ENCODE measurements at places on chromosomes 13 and 19.

DNA sequence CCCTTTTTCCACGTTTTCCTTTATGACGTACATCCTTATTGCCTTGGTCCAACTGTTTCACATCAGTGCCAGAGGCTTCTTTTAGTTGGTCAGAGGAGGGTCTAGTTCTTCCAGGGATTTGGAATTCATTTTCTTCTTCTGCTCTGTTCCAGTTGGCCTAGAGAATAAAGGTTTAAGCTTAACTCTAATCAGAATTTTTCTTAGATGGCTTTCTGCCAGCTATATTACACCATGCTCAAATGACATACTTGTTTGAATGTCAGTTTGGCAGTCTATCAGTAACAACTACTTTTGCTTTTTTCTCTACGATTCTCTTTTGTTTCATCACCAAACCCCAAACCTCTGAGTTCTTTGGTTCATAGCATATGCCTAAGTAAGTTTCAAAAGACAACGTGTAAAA lies 16.8 kb downstream of the SPART start:
- DNase-seq = peak; percentile 76

DNA sequence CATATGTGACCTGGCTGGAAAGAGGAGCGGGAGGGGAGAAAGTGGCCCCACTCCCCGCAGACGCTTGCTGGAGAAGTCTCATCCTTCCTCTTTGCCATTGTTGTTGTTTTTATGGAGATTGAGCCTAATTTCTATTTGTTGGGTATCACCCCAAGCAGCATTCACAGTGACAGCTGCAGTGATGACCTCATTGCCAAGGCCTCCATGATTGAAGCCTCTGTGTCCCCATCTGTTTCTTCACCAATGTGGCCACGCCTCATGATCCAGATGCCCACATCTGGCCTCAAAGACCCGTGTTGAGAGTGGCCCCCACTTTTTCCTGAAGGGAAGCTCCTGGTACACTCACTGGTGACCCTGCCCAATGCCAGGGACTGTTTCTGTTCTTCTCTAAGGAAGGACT lies 154.2 kb downstream of the SLC7A1 start:
- DNase-seq = no peak

DNA sequence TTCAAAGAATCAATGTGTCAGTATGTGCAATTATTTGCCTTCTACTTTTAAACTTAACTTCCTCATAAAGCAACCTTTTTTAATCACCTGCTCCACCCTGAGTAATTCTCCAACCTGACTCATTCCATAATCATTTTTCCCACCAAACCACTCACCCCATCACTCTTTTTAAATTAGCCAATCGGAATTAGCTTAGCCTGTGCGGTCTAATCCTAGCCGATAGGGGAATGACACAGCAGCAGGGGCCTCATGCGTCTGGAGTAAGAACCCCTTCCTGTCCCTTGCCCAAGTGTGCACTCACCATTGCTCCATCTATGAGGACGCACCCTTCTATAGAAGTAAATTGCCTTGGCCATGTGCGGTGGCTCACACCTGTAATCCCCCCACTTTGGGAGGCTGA lies 27.4 kb upstream of the ZNF83 start:
- peak; percentile 36 for DNase-seq

GRCh38 chr19:3656073-3656746 lies 29.6 kb upstream of the CACTIN start:
- DNase-seq = no peak

DNA sequence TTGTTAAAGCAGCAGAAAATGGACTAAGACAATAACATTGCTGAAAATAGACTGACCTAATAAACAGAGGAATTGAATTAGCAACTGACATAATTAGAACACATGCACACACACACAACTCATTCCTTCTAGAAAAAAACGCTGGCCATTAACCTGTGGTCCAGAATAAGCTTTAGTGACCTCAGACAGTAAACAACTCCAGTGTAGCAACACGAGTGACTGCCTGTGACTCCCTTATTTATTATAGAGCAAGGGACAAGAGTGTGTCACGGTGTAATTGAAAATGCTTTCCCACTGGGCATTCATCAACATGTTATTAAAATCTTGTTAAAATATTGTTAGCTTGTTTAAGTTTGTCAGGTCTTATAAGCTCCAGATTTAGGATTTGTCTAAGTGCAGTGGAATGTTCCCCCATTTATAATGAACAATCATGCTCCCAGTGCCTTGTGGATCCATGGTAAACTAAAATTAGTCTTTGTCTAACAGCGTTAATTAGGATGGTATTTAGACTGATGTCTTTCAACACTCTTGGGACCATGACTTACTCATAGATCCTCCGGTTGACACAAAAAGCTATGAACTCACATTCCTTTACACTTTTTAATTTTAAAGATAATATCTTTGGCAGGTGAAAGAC lies 111.7 kb upstream of the IRS2 start:
- DNase-seq = no peak

- no peak for DNase-seq
These were observed 105.7 kb upstream of the KL start for GRCh38 chr13:32910530-32910929.

DNA sequence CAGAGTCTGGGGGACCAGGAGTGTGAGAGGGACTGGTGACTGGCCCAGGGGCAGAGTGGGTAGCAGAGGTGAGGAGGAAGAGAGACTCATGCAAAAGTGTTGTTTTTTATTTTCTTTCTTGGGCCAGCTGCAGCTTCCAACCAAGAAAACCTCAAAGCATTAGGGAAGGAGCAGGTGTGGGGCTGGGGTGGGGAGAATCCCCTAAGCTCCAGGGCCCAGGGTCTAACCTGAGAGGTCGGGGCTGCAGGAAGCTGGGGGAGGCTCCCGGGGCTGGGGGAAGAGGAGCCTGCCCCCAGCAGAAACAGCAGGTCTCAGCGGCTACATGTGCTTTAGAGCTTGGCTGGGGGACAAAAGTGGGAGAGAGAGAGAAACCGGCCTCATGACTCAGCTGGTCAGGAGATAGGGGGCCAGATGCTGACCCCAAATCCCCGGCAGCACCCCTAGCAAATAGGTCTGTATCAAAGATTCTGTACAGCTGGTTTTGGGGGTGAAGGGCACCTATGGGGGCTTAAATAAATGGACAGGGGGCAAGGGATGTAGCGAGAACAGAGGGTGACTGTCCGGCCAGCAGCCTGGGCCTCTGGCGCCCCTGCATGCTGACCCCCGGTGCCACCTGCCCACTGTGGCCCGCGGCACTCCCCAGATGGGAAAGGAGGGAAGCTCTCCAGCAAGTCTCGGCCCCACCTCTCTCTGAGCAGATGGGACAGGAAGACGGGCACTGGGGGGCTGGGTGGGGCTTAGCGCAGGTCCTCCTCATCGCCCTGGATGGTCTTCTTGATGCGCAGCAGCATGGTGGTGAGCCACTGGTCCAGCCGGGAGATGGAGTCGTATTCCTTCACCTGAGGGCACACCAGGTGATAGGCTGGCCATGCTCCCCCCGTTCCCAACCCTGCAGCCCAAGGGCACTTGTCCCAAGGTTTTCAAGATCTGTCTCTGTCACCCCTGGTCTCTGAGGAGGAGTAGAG lies 3.8 kb upstream of the KPTN start:
- no peak for DNase-seq

DNA sequence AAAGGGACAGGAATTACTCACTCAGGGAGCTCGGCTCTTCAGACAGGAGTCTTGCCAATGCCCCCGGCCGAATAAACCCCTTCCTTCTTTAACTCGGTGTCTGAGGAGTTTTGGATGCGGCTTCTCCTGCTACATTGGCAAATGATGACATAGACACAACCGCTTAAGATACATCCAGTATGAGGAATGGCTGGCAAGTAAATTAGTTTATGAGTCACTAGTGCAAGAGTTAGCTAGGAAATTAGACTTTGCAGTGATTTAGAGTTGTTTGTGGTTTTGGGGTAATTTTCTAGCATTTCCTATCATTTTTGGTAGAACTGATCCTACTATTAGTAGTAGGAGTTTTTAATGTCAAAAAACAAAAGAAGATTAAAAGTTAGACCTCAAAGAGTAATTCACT lies 166.2 kb downstream of the SLITRK1 start:
- no peak for DNase-seq

DNA sequence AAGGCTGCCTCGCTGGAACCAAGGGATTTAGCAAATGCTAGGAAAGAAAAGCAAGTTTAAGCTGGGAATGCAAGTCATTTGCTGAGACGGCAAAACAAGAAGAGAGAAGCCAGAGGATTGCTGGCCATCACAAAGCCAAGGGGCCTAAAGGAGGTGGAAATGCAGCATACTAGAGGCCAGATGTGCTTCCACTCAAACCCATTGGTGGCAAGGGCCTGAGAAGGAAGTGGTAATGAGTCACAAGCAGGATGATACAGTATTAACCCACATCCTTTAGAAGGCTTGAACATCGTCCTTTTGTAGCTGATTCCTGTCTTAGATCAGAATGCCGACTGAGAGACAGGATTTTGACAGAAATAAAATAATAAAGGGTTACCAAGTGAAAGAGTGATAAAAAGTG lies 68.2 kb downstream of the ITGBL1 start:
- peak; percentile 86 for DNase-seq

DNA sequence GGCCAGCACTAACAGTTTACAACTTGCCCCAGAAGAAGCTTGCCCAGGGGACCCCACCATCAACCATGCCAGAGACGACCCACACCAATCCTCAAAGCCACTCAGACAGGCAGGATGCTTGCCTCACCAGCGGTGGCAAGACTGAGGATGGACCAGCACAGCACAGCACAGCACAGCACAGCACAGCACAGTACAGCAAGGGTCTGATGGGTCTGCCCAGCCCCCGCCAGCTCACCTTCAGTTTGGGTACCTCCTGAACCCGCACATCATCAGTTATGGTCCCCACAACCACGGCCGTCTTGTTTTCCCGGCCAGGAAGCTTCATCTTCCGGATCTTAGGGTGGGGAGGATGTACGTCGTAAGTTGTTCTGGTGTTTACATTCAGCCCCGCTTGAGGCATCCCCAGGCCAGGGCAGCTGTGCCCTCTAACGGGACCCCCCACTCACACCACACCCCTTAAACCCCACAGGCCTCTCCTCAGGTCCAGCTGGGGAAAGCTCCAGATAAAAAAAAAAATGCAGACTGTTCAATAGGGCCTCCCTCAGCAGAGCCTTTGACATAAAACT lies 1.7 kb upstream of the FAM83E start:
- no peak for DNase-seq

GRCh38 chr19:1836458-1837221 lies 11.6 kb downstream of the REXO1 start:
- DNase-seq = no peak

DNA sequence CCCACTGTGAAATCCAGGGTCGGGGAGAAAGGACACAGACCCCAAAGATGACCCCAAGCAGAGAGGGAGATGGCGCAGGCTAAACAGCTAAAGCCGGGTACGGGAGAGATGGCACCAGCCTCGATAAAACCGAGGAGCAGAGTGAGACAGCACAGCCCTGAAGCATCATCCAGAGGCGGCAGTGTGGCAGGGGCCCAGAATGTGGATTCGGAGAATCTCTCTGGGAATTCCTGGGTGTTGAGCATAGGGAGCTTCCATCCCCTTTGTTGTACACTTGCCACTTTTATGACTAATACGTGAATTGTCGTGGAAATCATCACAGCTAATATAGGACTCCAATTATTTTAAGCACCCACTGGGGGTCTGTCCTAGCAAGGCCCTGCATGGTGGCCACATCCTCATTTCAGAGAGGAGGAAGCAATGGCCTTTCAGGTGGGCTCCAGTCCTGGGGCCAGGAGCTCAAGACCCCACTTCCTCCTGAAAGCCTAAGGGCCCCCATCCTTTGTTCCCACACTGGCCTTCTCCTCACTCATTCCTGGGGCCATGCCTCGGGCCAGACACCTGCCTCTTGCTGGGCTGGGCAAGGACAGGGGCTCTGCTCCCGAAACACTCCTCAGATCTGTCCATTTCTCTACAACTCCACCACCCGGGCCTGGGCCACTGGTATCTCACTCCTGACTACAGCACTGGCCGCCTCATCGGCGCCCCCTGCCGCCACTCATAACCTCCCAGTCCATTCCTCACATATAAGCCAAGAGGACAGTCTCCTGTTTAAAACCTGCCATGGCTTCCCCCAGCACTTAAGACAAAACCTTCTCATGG lies 29.3 kb upstream of the ATP1A3 start:
- peak; percentile 50 for DNase-seq

DNA sequence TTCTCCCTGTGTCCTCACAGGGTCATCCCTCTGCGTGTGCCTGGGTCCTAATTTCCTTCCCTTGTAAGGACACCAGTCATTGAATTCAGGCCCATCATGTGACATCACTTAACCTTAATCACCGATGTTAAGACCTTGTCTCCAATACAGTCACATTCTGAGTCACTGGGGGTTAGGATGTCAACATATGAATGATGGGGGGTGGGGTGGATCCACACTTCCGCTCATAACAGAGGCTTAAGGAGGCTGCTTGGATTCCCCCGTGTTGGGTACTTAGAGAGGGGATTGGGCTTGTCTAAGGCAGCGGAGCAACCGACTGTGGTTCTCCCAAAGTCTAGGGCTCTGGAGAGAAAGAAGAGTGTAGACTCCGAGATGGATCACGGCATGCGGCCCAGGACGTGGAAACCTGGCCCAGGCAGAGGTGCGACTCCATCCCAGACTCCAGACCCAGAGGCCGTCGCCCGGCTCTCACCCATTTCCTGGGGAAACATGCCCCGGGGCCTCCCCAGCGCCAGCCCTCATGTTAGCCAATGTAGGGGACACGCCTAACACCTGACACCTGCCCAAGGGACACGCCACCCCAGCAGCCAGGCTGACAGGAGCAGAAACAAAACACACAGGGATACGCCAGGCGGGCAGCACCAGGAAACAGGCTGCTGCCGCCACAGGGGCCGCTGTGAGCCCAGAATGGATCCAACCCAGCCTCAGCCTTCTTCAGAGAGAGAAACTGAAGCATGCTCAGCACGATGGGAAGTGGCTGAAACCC lies 17.1 kb upstream of the IGLON5 start:
- DNase-seq = no peak

DNA sequence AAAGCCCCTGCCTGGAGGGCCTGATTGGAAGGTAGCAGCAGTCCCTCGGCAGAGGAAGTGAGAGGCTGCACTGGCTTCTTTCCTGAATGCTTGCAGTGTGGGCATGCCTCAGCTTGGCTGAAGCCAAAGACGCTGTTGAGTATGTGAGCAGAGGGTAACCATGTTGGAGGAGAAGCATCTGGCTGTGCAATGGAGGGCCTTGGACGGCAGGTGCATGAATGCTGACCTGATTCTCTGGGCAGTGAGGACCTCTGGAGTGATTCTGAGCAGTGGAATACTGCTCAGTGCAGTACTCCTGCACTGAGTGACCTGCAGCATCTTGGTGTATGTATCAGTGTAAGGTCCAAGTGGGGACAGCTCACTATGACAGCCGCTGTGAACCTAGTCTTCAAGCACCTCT lies 46.9 kb downstream of the SOX1 start:
- no peak for DNase-seq

GRCh38 chr19:35095667-35096368 lies 19.8 kb upstream of the FXYD3 start:
- no peak for DNase-seq

DNA sequence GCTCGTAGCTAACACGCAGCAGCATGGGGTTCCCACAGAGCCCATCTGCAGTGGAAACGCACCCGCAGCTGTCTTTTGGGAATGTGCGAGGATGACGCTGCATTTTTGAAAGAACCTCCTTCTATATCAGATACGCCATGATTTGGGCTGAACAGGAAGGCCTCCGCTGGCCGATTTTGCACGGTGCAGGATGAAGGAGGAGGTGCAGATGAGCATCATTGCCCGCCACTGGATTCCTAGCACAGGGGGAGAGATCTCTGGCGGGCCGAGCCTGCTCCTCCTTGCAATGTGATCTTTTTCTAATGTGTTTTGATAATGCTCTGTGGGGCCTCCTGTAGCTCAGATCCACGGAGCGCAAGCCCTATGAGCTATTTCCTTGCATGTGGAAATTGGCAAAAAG lies 55.5 kb downstream of the EFNB2 start:
- peak; percentile 82 for DNase-seq

Data from choroid plexus epithelial cell (primary cell).